ENCODE measurements at places on chromosomes 2 and 18. TPM values are rescaled to one million over a fixed set of nuclear protein-coding genes. Genes with fewer than 3 reads are reported as not detected.

DNA sequence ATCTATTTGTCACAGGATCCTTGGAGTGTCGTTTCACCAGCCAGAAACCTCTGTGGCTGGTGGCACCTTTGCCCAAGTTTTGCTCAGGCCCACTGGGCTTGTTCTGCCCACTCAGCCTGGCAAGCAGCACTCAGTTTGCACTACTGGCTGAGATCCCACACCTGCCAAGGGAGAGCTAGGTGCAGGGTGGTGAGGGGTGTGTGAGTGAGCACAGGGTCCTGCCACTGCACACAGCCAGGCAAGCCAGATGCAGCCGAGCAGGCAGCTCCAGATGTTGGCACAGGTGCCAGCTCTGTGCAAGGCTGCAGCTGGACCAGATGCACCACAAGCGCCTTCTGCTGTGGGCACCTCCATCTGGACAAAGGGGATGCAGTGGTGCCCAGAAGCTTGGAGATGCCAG, 281.7 kb upstream of the UBE2E3 start:
- no peak overlapping the region for H3K4me3 ChIP-seq
- no peak overlapping the region for H3K27ac ChIP-seq
- no peak for DNase-seq

DNA sequence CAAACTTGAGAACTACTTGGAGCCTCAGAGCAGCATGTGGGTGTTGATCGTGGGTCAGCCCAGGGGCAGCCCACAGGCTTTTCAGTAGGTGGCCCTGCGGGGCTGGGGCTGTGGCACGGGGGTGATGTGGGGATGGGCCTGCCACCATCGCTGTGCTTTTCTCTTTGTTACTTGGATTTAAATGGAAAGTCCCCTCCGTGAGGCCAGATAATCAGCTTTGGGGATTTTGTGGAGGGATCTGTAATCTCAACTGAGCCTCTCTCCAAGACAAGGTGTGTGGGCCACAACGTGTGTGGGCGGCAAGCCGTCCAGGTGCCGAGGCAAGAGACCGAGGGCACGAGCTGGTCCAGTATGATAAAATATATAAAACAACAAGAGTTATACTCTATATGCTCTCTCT, 16.7 kb downstream of the COLEC11 start:
- H3K36me3 ChIP-seq = no peaks in the 10 kb centered on the region
- no peak overlapping the region for H3K4me3 ChIP-seq
- no peaks in the 10 kb centered on the region for H3K27me3 ChIP-seq
- H3K4me1 ChIP-seq = no peaks in the 10 kb centered on the region

OSBPL6 gene
- 0.95 TPM for total RNA-seq

- H3K4me3 ChIP-seq = no peak overlapping the region
- H3K27ac ChIP-seq = no peak overlapping the region
- H3K36me3 ChIP-seq = peaks cover 20% of the 10 kb centered on the region
- DNase-seq = no peak
Measured at GRCh38 chr2:210199186-210199765, 26.0 kb downstream of the ACADL start.

- no peak overlapping the region for H3K27ac ChIP-seq
- no peaks in the 10 kb centered on the region for H3K36me3 ChIP-seq
- peaks cover 6% of the 10 kb centered on the region for H3K4me1 ChIP-seq
- no peaks in the 10 kb centered on the region for H3K27me3 ChIP-seq
Measured at GRCh38 chr18:45670281-45670962, 53.6 kb upstream of the SLC14A1 start.

DNA sequence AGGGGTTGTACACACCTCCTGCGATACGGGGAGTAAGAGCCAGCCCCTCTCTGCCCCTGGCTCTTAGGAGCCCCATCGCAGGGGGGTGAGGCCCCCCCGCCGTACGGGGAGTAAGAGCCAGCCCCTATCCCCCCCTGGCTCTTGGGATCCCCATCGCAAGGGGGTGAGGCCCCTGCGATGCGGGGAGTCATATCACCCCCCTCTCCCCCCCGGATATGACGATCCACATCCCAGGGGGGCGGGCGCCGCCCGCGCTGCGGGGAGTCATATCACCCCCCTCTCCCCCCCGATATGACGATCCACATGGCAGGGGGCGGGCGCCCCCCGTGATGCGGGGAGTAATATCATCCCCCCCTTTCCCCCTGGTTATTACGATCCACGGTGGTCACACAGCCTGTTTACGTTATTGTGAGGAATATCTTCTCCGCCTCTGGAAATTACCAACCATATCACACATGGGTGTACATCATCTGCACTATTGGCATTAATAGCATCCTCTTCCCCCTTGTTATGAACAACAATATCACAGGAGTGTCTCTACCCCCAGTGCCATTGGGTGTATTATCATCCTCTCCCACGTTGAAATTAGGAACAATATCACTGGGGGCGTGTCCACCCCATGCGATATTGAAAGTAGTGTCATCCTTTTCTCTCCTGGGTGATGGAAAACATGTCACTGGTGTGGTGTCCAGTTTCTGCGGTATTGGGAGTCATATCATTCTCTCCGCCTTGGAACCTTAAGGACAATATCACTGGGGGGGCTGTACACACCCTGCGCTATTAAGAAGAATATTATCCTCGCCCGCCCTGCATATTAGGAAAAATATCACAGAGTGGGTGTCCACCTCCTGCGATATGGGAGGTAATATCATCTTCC, 24.7 kb upstream of the NAGK start:
- DNase-seq = no peak
- H3K27ac ChIP-seq = no peak overlapping the region
- H3K36me3 ChIP-seq = no peaks in the 10 kb centered on the region
- no peaks in the 10 kb centered on the region for H3K27me3 ChIP-seq
- H3K4me1 ChIP-seq = no peaks in the 10 kb centered on the region

ID2 gene
- total RNA-seq = 486 TPM

GRCh38 chr2:45992021-45992740, 305.0 kb upstream of the EPAS1 start:
- H3K36me3 ChIP-seq = no peaks in the 10 kb centered on the region
- peak; percentile 56 for DNase-seq
- H3K27me3 ChIP-seq = no peaks in the 10 kb centered on the region

- no peaks in the 10 kb centered on the region for H3K36me3 ChIP-seq
- no peak for DNase-seq
- no peaks in the 10 kb centered on the region for H3K4me1 ChIP-seq
Measured at GRCh38 chr2:1257334-1257733, 155.9 kb upstream of the TPO start.

CAPN14 gene
- total RNA-seq = 0.14 TPM

DNA sequence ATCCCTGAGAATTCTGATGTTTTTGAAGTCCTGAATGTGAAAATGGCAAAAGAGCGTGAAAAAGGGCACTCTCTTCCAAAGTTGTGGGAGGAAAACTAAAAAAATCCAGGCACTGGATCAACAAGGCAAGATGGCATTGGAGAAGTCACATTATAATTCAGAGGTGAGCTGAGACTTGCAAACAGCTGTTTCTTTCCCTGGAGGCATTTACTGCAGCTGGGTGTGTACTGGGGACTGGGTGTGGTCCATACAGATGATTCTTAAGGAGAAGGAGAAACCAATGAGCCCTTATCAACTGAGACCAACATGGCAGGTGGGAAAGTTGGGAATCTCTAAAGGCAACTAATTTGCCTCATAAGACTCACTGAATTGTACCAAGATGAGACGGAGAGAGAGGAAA, 313.9 kb downstream of the TRIB2 start:
- DNase-seq = no peak
- no peak overlapping the region for H3K27ac ChIP-seq
- H3K4me3 ChIP-seq = no peak overlapping the region
- no peaks in the 10 kb centered on the region for H3K27me3 ChIP-seq
- no peaks in the 10 kb centered on the region for H3K36me3 ChIP-seq

ANKRD62 gene
- total RNA-seq = not detected

- H3K27me3 ChIP-seq = no peaks in the 10 kb centered on the region
- no peak overlapping the region for H3K27ac ChIP-seq
- no peaks in the 10 kb centered on the region for H3K36me3 ChIP-seq
- DNase-seq = no peak
- H3K4me3 ChIP-seq = no peak overlapping the region
Measured at GRCh38 chr18:27750014-27750413, 426.9 kb downstream of the CDH2 start.

DNA sequence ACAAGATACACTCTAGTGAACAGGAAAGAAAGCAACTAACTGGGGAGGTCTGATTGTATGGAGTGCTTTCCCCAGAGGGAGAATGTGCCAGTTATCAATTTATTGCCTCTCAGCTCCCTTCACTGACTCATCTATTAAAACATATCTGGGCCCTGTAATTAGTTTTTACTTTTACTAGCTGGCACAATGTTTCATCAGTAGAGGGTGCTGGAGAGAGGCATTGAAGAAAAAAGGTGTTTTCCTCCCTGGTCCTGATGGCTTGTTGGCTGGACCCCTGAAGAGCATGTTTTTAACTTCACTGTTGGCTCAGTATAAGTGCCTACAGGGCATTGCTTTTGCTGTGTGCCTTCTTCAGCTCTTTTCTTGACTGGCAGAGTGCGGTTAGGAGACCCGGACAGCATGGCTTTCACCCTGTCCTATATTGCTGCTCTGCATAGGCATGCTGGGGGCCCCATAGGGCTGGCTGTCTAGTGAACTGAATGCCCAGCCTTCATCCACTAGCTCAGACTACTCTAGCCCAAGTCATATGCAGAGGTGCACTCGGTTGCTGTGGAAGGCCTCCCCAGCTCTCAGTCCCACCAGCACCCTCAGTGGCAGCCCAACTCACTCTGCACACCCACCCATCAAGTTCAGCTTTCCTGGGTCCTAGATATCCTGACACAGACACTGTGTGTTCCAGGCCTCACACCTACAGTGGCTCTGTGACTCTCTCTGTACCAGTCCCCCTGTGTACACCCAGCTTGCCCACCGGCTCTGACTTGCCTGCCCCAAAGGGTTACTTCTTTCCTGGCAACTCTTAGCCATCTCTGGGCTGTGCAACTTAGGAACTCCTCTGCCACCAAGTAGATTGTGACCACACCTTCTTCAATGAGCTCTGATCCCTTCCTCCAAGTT, 62.3 kb upstream of the ACYP2 start:
- H3K27me3 ChIP-seq = no peaks in the 10 kb centered on the region
- H3K27ac ChIP-seq = peak overlapping the region; percentile 35
- DNase-seq = no peak
- H3K36me3 ChIP-seq = no peaks in the 10 kb centered on the region

DNA sequence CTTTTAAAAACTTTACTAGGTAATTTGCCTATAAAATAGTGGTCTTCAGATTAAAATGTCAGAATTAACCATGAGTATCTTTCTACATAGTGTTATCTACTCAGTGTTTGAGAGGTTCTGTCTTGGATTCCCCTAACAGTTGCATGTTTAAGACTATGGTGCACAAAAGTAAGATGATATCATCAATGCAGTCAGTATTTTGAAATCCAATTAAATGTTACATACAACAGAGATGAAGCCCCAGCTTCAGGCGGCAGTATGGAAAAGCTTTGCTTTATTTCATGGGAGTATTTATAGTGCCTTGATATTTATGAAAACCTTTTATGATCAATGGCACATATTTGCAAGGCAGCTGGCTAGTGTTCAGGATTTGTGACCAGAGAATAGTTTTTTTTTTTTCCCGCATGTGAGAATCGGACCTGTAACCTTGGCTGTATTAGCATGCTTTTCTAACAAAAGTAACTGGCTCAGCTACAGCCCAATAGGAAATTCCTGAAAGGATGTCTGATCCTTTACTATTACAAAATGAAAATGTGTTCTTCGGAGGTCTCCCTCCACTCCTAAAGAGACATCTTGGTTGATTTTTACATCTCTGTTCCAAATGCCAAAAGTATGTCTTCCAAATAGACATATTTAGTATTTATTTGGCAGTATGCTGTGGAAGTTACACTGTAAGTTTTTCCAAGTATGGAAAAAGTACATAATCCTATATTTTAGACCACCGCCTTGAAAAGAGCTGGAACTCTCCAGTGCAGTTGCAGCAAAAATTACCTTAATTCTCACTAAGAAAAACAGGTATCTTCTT, 319.3 kb upstream of the UBE2E3 start:
- no peak overlapping the region for H3K27ac ChIP-seq
- H3K27me3 ChIP-seq = no peaks in the 10 kb centered on the region
- DNase-seq = no peak
- no peak overlapping the region for H3K4me3 ChIP-seq

DNA sequence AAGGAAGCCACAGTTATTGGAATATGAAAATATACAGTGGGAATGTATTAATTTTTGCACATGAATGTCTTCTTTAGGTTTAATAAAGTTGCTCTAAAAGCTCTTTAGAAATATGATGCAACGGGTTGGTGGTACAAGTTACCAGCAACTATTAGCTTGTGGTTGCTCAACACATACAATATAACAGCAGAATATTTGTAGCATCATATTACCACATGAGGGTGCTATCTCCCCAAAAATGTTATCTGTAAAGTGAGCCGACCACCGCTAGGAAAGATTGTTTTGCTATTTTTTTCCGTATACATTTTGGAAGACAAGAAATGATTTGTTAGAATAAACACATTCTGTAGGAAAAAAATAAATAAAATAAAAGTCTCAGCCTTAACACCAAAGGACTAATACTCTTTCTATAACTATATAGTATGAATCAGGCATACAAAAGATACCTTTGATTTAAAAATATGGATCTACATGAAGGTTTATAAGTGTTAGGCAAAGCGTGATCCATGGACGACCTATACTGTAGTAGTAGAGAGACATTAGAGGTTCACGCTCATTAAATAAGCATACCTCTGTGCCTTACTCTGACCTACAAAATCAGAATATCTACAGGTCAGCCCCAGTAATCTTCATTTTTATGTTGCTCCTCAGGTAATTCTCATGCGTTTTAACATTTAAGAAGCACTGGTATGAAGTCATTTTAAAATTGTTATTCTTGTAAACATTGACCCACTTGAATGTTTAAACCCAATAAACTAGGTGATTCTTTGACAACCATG, 1110.6 kb upstream of the ACVR2A start:
- H3K4me1 ChIP-seq = no peaks in the 10 kb centered on the region
- H3K27ac ChIP-seq = no peak overlapping the region
- DNase-seq = no peak
- no peaks in the 10 kb centered on the region for H3K27me3 ChIP-seq
- H3K4me3 ChIP-seq = no peak overlapping the region
- no peaks in the 10 kb centered on the region for H3K36me3 ChIP-seq

DNA sequence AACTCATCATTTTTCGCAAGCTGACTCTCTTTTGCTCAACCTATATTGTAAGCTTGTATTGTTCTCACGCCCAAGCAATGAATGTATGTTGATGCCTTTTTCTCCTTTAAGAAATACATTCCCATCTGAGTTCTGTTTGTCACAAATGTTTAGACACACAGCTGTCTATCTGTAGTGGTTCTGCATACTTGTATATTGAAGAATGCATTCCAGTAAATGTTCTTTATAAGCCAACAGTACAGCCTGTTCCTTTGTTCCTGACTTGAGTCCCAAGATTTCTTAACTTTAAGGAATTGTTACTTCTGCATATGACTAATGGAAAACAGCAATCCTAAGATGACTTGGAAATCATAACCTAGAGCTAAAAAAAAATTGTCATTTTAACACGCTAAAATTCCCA, 849.1 kb upstream of the POU3F3 start:
- DNase-seq = no peak
- H3K4me1 ChIP-seq = no peaks in the 10 kb centered on the region
- no peaks in the 10 kb centered on the region for H3K27me3 ChIP-seq

RDH14 gene
- total RNA-seq = 25.7 TPM

SLC9A4 gene
- not detected for total RNA-seq

RAPGEF4 gene
- 18.4 TPM for total RNA-seq

All from thoracic aorta (tissue), 2 donors.